ENCODE measurements at places on chromosomes 1 and 21.

DNA sequence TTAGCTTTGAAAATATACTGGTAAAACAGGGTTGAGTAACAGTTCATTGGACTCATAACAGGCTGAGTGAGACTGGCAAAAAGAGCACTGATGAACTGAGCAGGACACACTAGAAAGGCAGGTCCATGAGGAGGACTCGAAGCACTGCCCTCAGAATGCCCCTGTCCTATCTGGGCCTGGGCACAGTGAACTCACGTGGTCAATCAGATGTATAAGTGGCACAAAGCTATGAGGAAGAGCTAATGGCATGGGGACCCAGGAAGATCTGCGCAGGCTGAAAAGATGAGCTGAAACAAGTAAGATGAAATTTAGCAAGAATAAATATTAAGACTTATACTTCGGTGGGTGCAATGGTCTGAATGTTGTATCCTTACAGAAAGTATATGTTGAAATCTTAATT is 9.2 kb upstream of the RGS7 start:
- no peak for DNase-seq

- DNase-seq = no peak
Measured at GRCh38 chr1:237303929-237304328, 261.9 kb downstream of the RYR2 start.

GRCh38 chr1:226639631-226640061 is 91.1 kb downstream of the STUM start:
- DNase-seq = no peak

- DNase-seq = no peak
Measured at GRCh38 chr1:67684526-67685066, 405 bp upstream of the GADD45A start.
